Pancreas (tissue), 10 donors: ENCODE measurements at places on chromosomes 4 and X. TPM values are rescaled to one million over a fixed set of nuclear protein-coding genes. Genes with fewer than 3 reads are reported as not detected.

DNA sequence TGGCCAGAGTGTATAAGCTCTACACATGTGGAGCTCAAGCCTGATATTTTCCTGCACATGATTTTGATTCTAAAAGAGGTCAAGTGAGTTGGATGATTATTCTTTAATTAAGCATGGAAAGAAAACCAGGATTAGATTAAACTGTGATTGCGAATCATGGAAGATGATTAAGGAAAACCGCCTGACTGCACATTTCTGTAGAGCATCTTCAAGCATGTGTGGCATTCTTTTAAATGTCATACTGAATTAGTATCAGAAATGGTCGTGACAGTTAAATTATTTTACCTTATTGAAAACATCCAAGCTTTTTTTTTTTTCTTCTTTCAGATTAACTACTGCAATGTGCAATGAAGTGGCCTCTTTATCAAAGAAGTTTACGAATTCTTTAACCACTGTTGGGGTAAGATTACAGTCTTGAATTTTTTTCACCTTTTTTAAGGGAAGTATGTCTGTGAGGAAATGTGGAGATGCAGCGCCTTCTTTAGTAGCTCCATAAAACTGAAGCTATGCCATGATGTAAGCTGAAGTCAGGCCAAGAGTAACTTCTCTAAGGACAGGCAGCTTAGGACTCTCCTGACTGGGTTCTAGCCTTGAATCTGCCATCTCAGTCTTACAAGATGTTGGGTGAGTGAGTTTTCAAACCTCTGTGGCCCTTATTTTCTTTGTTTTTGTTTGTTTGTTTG, 67.9 kb downstream of the FAM114A1 start:
- DNase-seq: no peak

DNA sequence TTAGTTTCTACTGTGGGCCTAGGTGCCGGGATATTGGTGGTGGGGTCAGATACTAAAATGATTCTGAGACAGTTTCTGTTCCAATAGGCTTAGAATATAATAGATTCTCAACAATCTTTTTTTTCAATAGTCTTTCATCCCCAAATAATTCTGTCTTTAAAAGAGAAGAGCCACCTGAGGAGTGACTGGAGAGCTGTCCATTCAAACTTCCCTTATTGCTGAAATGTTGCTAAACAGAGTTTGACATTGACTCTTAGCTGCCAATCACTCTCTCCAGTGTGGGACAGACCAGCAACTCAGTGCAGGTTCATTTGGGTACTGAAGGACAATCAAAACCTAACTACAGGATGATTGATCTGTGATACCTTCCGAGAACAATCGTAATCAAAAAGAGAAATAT, 12.4 kb upstream of the ADH7 start:
- DNase-seq: no peak

EXOC1L gene
- polyA plus RNA-seq: not detected

ARHGAP6 gene
- 0.87 TPM for polyA plus RNA-seq

DIPK2B gene
- polyA plus RNA-seq: 23.8 TPM
